ENCODE measurements at places on chromosomes 7 and 10.
A peak's percentile ranks its signal among the peaks of the same experiment; 100 is the strongest.

DNA sequence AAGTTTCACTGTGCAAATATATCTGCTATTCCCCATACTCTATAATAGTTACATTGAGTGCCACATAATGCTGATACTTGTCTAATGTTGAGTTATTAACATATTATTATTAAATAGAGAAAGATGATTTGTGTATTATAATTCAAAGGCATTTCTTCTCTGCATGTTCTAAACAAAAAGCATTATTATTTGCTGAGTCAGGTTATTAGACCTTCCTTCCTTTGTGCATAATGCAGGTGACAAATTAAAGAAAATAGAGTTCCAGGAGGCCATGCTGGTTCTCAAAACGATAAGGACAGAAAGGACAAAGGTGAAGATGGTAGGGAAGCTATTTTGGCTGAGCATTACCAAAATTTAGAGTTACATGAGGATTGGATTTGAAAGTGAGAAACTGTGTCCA, 85.4 kb upstream of the CYP2C9 start:
- no peak for DNase-seq

DNA sequence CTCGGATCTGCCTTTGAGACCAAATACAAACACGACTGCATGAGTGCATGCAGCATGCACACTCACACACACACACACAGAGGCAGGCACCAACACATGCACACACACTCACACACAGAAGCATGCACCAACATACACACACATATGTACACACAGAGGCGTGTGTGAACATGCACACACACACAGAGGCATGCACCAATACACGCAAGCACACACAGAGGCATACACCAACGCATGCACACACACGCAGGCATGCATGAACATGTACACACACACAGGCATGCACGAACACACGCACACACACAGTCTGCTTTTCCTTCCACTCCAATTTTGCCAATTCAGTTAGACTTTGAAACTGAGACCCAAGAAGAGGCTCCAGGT, 67.3 kb upstream of the COL13A1 start:
- DNase-seq: no peak

- no peak for DNase-seq
Measured at GRCh38 chr7:36474283-36475010, 84.8 kb downstream of the ANLN start.

GRCh38 chr10:56178210-56178609, 182.8 kb downstream of the ZWINT start:
- no peak for DNase-seq

DNA sequence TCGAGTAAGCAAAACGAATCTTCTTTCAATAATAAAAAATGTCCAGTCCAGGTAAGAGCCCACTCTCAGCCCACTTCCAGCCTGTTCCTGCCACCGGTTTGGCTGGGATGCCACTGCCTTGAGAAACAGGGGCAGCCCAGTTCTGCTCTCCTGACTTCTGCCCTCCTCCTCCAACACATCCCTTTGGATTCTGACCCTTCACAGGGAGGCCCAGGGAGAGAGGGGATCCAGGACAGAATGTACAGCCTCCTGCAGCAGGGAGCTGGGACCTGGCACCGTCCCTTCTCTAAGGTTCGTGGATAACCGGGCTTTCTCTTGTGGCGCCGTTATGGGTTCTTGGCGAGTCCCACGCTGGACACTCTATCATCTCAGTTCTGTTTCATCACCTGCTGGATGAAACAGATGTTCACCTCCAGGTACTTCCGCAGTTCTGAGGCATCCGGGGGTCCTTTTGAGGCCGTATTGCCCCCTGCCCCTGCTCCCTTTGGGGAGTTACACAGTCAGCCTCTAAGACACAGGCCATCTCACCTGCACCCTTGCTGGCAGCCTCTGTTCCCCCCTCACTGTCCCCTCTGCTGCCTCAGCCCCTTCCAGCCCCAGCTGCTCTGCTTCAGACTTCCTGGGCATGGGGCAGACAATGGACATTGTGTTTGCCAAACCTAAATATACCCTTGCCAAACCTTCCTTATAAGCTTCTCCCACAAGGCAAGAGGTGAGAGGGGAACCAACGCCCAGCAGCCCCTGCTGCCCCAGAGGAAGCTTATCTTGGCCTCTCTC, 203.8 kb upstream of the ZMIZ1 start:
- DNase-seq: no peak

DNA sequence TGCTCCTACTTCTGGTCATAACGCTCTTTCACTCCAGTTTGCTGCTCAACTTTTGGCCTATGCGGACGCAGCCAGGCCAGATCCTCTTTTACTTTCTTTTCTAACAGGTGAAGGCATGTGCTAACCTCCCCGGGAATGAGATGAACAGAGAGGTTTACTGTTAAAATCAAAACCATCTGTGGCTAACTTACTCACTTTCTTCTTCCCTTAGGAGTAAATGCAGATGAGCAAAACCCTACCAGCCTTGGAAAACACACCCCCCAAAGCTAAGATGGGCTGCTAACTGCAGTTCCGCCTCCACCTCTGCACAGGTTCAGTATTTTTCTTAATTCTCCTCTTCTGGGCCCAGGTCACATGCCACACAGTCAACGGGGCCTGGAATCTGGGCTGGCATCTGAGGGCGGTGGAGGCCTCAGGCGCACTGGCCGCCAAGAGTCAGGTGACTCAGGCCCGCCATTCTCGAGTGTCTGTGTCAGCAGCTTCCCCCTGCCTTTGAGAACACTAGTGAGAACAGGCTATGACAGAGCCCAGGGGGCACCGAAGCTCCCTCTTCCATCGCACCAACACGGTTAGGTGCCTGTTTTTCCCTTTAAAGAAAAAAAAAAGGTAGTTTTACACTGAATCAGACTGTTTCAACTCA, 11.1 kb downstream of the FAM53B start:
- no peak for DNase-seq

GRCh38 chr10:60910543-60910942, 33.4 kb downstream of the RHOBTB1 start:
- DNase-seq: no peak

- no peak for DNase-seq
Measured at GRCh38 chr10:93718937-93719725, 16.7 kb upstream of the FRA10AC1 start.

DNA sequence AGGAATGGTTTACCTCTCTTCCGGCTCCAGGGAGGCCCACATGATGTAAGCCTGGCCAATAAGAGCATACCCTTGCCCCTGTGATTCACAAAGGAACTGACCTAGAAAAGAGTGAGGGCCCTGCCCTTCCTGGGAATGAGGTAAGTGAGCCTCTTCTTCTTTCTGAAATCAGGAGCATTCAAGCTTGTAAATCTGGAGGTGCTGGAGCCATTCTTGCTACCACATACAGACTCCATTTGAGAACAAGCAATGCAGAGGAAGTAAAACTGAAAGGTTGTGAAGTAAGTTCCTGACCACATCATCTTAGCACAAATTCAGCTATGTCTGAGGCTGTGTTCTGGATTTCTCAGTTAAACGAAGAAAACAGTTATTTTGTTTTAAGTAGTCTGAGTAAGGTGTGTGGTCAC, 132.2 kb downstream of the CD36 start:
- DNase-seq: no peak

- DNase-seq: no peak
Measured at GRCh38 chr7:25985196-25985595, 166.8 kb upstream of the NFE2L3 start.

DNA sequence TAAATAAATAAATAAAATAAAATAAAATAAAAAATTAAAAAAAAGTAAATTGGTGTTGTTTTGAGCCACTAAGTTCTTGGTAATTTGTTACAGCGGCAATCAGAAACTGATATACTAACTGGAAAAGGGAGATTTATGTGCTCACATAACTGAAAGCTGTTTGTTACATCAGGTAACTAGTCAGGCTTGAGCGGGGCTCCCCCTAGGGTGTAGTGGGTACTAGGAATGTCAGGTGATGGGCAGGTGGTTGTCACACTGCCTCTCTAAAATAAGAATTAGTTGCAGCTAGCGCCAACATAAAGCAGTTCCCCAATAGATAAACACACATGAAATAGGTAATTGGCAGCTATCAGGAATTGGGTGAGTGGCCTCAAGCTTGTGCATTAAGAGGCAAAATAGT, 1336.9 kb downstream of the XPNPEP1 start:
- DNase-seq: no peak

GRCh38 chr7:76201732-76202665, at the start of gene SRRM3:
Gene SRRM3 (plus strand): TSS chr7:76201896. CDS start chr7:76235067, 33,171 bp downstream.
- DNase-seq: peak; percentile 37

Data from AG04450 (cell line).